Activated CD4-positive, alpha-beta T cell treated with anti-CD3 and anti-CD28 coated beads for 36 hours (primary cell): ENCODE measurements at places on chromosomes 6 and 20.

DNA sequence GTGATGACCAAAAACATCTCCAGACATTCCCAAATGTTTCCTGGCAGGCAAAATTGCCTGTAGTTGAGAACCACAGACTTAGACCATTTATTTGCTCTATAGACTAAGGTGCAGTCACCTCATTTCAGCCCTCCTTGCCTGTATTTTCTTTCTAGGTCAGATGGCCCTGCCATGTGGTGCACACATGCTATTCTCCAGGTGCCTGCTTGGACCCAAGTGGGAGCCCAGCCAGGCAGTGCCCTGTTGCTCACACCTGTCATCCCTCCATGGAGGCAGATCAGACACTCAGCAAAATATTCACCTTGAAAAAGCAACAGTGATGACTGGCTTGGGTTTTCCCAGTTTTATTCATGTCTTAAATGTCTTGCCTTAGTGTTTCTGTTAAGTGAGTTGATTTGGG lies 311.4 kb downstream of the TFAP2C start:
- DNase-seq, result no peak

DNA sequence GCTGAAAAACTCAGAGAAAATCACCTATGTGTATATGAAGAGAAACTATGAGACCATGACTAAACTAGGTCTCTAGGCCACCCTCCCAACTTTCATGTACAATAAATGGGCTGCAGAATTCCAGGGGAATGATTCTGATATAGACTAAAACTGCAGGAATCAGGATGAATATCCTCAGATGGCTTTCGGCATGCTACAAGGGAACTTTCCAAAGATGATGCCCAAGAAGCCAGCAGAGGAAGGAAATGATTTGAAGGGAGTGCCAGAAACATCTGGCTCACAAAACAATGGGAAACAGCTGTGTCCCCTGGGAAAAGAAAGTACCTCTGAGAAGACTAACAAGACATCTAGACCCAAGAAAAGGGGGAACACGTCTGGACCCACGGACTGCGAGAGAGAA lies 41.1 kb downstream of the PLN start:
- DNase-seq, result no peak

DNA sequence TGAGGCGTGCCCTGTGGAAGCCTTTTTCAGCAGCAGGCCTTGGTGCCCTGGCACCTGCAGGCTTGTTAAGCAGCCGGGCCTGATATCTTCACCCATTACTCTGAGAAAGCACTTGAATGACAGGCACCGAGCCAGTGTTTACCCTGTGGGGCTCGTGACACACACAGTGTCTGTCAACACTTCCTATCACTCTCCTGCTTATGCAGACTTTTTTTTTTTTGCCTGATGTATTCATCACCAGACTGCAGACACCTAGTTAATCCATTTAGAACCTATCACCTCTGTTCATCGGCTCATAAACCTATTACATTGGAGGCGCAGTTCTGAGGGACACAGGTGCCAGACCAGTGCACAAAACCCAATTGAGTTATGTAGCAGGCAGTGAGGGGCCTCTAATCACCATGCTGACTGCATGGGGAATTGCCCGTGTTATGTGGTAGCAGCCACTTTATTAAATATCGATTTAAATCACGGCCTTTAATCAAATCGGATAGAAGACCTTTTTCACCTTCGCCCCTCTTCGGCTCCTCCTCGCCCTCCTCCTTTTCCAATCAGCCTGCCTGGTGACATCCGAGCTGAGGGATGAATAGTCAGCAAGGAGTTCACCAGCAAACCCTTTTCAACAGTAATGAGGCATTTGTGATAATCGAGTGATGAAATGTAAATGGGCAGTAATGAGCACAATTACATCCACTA lies 962.9 kb upstream of the SLC35B3 start:
- no peak for DNase-seq

DNA sequence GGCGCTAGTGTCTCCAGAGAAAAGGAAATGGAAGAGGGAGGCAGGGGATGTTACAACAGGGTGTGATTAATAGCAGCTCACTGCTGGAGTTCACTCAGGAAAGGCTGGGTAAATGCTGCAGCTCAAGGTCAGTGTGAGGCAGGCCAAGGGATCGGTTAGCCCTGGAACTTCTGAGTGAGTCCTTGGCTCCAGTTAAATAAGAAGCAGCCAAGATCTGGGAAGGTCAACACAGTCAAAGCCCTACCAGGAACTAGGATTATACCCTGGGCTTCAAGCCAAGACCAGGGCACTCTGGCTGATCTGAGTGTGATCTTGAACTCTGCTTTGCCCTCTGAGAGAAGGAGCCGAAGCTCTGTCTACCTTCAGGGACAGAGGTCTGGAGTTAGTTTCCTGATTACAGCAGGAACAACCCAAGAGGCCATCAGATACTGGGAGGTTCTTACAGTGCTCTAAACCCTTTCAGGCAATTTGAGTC lies 44.3 kb downstream of the TPD52L1 start:
- no peak for DNase-seq

GRCh38 chr6:15496345-15497131 lies 166.3 kb downstream of the DTNBP1 start:
- DNase-seq, result peak; percentile 2

- DNase-seq, result no peak
Observed at GRCh38 chr20:24662322-24662721, 192.9 kb downstream of the SYNDIG1 start.

GRCh38 chr6:169371344-169372127 lies 117.9 kb upstream of the THBS2 start:
- DNase-seq, result no peak

DNA sequence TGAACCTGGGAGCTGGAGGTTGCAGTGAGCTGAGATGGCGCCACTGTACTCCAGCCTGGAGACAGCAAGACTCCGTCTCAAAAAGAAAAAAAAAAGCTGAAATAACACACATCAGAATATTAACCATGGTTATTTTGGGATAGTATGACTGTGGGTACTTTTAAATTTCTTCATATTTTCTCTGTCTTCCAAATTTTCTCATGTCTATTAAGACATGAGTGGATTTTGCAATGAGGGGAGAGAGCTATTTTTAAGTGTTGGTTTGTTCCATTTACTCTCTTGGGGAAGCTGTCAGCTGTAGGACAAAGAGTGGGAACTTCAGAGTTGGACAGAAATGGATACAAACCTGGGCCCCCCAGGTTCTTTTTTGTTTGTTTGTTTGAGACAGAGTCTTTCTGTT lies 10.3 kb downstream of the ADISSP start:
- no peak for DNase-seq

DNA sequence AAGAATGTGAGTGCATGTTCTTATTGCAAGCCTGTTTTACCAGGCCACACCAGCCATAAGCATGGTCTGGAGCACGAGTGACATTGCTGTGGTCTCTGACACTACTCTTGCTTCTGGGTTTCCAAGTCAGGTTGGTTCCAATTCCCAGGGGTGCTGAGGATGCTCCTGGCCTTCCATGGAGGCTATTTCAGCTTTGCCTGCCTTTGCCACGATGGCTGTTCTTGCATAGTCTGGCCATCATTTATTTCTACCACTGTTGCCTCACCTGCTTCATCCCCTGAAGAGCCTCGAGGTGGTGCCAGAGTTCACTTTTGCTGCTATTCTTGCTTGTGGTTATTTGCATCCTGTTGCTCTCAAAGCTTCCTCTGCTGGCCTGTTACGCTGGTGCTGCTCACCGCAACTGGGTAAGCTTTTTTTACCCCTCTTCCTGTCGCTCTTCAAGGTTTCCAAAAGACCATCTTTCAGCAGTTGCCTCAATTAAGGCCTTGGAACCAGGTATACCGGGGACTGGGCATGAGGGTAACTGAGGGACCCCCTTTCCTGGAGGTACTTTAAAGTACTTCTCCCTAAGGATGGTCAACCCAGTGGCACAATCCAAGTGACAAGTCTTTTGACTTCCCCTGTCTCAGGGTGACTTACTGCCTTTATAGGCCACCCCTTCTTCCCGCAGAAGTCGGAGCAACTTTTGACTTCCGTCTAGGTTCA lies 64.5 kb downstream of the AKAP7 start:
- peak; percentile 79 for DNase-seq
